Right lung (tissue), 10 donors: ENCODE measurements at places on chromosomes 3 and 15.

DNA sequence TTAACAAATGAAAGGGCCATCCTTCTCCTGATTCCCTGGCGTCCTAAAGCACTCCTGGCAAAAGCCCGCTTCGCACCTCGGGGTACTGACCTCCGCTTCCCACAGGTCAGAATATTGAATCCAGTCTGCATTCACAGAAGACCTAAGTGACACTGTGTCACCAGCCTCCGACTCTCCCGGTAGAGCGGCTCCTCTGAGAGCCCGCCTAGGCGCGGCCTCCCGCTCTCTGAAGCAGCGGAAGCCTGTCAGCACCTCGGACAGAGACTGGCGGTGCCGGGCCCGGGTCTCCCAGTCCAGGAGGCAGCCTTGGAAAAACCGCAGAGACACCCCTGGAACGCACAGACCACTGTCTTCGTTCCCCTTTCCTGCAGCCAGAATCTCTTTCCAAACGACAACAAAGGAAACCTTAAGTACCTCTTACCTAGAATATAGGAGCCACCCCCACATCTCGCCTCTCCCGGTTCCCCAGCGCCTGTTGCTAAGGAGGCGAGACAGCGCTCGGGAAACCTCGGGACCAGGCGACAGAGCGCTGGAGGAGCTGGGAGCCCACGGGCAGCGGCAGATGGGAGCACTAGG is 1.2 kb downstream of the GABRB3 start:
- DNase-seq = peak; percentile 44

GRCh38 chr3:156256945-156257344 is 136.6 kb downstream of the KCNAB1 start:
- DNase-seq = no peak

- DNase-seq = no peak
Observed at GRCh38 chr3:172582712-172583111, 59.5 kb upstream of the TNFSF10 start.

DNA sequence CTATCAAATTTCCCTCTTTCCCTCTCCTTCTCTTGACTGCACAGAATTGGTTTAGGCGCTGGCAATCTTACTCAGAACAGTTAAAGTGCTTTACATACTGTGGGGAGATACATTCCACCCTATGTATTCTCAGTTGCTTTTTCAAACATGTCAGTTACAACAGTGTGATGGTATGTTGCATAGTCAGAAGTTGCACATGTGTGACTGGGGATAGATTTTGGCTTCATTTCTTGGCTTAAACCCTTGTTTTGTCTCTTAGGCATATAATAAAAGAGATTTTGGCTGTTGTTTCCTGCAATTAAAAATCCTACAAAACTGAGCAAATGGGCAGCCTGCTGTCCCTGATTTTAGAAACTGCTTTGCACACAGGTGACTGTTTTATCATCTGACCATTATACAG is 86.7 kb downstream of the PIK3R4 start:
- DNase-seq = peak; percentile 61

- no peak for DNase-seq
Observed at GRCh38 chr3:20008646-20009045, 3.4 kb downstream of the PP2D1 start.

DNA sequence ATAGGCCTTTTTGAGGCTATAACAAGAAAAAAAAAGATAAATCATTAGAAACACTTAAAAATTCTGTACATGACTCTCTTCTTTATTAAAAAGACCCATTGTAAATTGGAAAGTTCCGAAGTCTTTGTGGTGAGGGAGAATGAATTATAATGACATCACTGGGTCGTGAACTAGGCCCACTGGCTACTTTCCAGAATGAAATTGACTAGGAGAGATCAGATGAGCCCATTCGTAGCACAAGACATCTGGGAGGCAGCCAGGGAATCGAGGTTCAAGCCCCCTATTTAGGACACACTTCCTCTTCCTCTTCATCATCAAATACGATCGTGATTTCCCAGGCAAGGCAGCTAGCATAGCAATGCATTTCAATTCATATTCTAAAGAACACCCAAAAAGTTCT is 889.8 kb upstream of the NR2F2 start:
- peak; percentile 77 for DNase-seq

DNA sequence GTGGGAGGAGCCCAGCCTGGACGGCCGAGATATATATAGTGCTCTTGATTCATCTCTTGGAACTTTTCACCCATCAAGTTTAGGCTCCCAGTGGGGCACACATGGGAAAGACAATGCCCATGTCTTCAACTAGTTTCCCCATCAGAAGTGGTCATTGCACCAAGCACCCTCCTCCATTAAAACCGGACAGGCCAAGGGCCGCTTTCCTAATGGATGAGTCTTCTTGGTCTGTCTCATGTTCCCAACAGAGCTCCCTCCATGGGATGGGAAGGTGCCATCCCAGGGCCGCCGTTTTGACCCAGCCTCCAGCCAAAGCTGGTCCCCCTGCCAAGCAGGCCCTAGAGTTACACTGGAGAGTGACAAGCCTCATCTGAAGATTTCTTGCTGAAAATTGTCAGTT is 34.7 kb upstream of the UBE2Q2 start:
- no peak for DNase-seq

GRCh38 chr15:62648954-62649353 is 393.6 kb upstream of the TPM1 start:
- DNase-seq = no peak

DNA sequence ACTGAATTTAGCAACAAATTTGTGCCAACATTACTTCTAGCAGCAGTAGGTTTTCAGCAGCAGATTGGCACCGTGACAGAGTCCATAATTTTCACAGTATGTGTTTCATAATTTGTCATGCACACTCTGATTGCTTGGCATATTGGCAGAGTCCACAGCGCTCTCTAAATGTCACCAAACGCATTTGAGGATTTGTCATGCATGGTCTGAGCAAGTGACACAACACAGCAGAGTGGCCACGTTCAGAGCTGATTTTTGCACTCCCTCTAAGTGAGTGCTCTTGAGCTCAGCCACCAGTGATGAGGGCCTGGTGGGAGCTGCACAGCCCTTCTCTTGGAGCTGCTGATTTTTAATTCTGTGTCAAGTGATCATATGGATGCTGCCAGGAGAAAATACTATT is 1270.8 kb downstream of the ROBO1 start:
- DNase-seq = peak; percentile 74

DNA sequence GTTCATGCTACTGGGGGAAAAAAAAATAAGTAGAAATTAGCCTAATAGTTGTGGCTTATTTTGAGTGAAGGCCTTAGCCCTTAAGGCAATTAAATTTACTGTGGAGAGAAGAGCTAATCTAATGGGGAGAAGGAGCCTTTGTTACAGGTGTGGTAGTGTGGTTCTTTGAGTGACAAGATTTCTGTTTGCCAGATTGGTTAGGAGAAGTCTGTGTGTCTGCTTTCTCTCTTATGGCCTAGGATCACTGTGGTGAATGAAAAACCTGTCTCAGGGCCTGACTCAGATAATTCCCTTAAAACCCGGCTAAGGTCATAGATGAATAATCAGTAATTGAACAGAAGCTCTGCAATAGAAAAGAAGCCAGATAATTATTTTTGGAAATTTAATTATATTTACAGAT is 27.0 kb downstream of the OPA1 start:
- no peak for DNase-seq

- DNase-seq = peak; percentile 80
Observed at GRCh38 chr3:121481106-121481880, 64.5 kb downstream of the POLQ start.

GRCh38 chr3:39349080-39349479 is 19.6 kb downstream of the CCR8 start:
- DNase-seq = no peak

- DNase-seq = peak; percentile 33
Observed at GRCh38 chr3:158106766-158107471, 699 bp upstream of the SHOX2 start.
